ENCODE measurements at places on chromosomes 2 and 18.

DNA sequence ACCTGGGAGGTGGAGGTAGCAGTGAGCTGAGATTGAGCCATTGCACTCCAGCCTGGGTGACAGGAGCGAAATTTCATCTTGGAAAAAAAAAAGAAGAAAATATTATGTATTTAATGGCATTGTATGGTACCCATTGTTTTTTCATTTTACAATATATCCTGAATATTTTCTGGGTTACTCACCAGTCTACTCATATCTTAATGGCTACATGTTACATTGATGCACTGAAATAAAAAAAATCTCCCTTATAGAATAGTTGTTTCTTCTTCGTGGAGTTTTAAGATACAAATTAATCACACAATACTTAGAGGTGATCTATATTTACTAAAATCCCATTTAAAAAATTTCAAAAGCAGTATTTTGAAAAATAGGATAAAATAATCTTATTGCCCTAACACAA lies 66.3 kb upstream of the XPO1 start:
- no peak for DNase-seq

GRCh38 chr2:149994057-149994728 lies 406.6 kb upstream of the MMADHC start:
- no peak for DNase-seq

GRCh38 chr2:216335252-216335651 lies 37.0 kb downstream of the MARCHF4 start:
- no peak for DNase-seq

DNA sequence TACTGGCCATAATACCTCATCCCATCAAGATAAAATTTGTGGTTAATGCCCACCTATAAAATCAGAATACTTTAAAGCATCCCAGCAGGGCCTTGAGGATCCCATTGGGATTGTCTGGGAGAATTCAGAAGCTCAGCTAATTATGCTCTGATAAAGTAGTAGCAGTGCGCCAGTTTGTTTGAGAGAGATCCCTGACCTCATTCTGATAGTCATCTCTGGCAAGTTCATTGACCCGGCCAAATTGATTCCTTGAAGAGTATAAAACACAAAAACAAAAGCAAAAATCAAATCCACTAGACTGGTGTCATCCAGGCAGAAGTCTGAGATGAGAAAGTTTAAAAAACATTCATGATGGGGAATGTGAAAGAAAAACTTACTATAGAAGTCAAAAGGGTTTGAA lies 14.1 kb downstream of the ABCG5 start:
- no peak for DNase-seq

GRCh38 chr18:77061946-77062517 lies 70.6 kb downstream of the MBP start:
- no peak for DNase-seq

GRCh38 chr2:11411768-11412448 lies 54.1 kb downstream of the E2F6 start:
- DNase-seq = no peak

DNA sequence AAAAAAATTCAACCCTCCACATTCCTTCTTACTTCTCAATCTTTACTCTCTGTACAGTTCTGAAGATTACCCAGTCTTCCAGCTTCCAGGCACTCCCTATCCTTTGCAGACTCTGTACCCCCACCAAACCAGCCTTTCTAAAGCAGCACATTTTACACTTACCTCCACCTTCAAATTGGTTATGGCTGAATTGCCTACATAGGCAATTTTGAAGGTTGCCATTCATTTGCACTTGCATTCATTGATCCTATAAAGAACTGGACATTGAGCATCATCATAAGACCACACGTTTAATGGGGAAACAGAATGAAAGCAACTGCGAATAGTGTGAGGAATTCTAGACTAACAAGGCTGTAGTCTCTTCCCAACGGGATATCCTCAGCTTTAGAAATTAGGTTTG lies 233.4 kb downstream of the TRIB2 start:
- DNase-seq = no peak

DNA sequence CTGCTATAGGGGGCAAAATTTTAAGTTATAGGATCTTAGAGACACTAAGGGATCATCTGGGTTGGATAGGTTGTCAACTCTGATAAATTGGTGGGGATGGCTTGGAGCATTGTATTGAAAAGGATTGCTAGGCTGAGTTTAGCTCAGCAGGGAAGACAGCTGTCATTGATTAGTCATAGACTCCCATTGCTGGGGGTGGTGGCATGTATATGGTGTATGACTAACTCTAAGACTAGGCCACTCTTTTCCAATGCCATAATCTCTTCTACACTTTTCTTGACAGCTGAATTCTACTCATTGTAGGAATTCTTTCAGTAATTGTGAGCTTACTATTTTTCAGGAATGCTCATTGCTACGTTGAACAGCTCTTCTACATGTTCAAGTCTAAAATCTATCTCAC lies 81.3 kb upstream of the PELI1 start:
- no peak for DNase-seq

- DNase-seq = no peak
Observed at GRCh38 chr2:68784915-68785314, 50.3 kb downstream of the ARHGAP25 start.

- DNase-seq = peak; percentile 40
Observed at GRCh38 chr18:76405681-76406356, 89.2 kb downstream of the ZNF516 start.

DNA sequence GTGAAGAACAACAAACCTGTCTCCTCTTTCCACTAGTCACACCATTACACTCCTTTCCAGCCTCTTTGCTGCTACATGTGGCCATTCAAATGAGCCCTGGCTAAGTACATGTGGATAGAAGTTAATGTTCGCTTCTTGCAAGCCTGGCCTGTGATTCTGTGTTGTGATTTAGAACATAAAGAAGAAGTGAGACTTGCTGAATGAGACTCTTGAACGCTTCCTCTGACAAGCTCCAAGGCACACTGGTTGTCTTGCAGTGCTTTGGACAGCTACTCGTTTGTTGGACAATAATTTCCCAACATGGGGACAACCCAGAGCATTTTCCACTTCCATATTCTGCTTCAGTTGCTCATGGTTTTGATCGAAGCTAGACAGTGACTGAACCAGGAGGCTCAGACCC lies 57.3 kb downstream of the CCDC74A start:
- no peak for DNase-seq

DNA sequence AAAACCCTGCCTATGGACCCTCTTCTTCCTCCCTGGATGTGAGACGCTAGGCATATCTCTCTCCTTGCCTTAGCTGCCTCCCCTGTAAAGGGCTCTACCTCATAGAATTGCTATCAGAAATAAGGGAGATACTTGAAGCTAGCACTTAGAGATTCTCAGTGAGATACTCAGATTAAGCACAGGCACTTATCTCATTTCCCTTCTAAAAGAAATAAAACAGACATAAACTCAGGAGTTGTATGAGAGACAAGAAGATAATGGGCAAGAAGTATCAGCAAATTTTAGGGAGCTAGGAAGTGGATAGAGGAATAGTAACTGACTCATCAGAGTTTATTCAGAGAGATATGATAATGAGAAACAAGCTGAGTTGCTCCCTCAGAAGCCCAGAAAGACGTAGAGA lies 131.0 kb downstream of the SP3 start:
- no peak for DNase-seq

GRCh38 chr2:238509151-238509835 lies 82.6 kb downstream of the ASB1 start:
- no peak for DNase-seq

GRCh38 chr2:202109737-202110184 lies 36.7 kb downstream of the KIAA2012 start:
- DNase-seq = no peak

- no peak for DNase-seq
Observed at GRCh38 chr18:8851659-8852058, 146.3 kb downstream of the MTCL1 start.

DNA sequence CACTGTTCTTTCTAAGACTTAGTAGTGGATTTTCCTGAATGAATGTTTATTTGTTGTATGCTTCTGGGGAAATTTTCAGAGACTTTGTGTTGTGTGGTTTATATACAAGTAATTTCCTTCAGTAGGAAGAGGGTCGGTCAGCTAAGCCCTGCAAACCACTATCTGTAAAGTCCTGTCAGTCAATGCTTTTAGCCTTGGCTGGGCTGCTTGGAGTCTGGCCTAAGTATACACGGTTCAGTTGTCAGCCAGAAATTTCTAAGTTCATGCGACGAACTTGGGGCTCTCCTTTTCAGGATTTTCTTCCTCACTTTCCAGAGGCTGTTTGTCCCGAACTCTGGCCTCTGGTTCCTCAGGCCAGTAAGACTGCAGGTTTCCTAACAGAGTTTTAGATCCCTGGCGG lies 21.3 kb downstream of the C2orf49 start:
- no peak for DNase-seq

DNA sequence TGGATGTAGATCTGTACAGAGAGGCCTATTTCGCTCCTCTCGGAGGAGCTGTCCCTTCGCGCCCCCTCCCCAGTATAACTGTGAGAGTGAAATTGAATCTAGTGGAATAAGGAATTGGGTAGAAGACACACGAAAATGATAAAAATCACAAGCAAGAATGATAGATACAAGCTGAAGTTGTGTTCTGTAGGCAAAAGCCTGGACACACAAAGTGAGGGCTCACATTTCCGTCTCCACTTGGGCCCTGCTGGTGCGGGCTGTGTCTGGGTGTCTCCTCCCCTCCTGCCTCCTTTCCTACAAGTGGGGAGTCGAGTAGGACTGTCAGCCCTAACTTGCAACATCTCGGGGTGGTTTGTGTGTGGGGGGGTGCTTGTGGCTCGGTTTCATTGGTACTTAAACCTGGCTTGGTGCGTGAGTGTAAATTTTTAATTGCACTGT lies 457 bp upstream of the SP9 start:
- no peak for DNase-seq

GRCh38 chr2:241956521-241957110 lies 87.1 kb downstream of the RTP5 start:
- DNase-seq = no peak
